Right hindlimb (tissue), 1 donor: ENCODE measurements at places on chromosomes 7 and 10.

DNA sequence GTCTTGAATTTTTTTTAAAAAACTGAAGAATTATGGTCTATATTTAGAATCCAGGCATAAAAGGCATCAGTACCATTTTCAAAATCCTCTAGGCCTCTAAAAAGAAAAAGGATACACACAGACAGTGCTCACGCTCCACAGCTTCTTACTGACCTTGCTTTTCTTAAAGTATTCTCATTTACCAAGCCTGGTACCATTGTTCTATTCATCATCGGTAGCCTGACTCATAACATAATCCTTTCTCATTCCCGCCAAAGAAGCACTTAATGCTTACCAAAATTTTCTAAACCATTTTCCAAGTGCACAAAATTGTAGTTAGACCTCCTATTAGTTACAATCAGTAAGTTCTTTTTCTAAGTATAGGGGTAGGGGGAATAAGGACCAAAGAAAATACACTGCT lies 54.6 kb downstream of the ATE1 start:
- no peak for DNase-seq

GRCh38 chr7:121212036-121212435 lies 116.8 kb upstream of the WNT16 start:
- no peak for DNase-seq

DNA sequence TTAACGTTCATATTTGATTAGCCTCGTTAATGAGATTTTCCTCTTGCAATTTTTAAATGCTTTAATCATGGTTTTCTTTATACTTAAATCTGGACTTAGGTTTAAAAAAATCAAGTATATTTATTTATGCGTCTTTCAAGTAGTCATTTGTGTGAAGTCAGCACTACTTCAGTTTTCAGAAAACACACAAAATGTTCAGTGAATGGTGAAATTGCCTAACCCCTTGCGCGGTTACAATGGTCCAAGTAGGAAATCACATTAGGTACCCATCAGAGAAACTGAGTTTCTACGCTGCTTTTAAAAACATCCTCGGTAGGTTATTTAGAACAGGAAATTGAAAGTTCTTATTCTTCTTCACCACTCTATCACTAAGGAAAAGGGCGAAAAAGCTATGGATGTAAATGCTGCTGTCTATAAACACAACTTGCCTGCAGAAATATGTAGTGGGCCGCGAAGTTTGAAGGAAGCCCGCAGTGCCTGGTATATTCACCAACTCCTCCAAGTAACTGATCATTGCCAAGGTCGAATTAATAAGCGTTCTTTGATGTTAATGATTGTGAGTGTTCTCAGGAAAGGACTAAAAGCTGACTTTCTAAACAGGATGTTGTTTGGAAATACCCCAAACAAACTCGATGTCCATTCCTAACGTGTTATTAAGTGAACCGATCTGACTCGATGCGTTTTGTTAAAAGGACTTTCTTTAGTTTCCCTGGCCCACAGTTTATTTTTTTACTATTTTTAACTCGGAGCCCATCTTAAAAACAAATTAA lies 1.0 kb downstream of the SYPL1 start:
- DNase-seq = no peak

GRCh38 chr7:105136221-105136620 lies 122.2 kb downstream of the KMT2E start:
- no peak for DNase-seq

DNA sequence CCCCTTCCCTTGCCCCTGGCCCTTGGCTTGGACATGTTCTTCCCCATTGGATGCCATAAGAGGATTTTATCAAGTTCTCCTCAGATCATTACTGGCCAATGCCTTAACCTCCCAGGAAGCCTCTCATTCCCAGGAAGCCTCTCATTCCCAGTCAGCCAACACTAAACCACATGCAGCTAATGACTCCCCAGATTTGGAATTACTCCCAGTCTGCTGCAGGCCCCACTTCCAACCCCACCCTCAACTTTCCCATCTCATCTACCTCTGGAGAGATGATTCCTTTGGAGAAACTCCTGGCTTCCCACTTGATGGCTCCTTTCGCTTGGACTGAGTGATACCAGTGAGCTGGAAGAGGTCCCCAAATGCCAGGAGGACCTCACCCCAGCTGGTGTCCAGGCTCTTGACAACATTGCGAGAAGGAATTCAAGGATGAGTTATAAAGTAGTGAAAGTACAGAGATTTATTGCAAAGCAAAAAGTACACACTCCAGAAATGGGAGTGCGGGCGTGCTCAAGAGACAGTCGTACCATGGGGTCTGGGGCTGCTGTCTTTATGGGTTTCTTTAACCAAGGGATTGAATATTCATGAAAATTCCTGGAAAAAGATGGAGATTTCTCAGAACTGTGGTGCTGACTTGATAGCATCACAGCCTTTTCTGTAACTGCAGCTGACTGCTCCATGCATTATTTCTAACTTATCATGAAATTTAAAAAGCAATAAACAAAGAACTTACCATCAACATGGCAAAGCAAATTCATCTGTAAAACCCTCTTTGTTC lies 117.2 kb upstream of the ADCY1 start:
- DNase-seq = no peak

GRCh38 chr7:103150192-103150591 lies 1.3 kb upstream of the NAPEPLD start:
- DNase-seq = no peak

DNA sequence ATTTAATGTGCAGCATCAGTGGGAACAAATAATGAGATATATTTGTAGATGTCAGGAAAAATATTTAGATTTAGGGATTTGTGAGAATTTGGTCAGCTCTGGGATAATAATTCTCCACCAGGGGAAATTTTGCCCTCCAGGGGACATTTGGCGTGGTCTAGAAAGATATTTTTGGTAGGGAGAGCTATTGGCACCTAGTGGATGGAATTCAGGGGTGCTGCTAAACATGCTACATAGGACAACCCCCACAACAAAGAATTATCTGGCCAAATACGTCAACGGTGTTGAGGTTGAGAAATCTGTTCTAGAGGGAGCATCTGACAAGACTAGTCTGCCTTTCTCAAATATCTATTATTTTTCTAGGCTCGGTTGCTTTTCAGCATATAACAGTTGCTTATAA lies 2.1 kb downstream of the ADK start:
- DNase-seq = no peak

- DNase-seq = peak; percentile 81
These were observed 3.1 kb upstream of the SLC18A3 start for GRCh38 chr10:49606981-49607535.

GRCh38 chr10:131213741-131214505 lies 97.6 kb downstream of the TCERG1L start:
- peak; percentile 7 for DNase-seq

GRCh38 chr7:98168181-98168903 lies 42.9 kb upstream of the BHLHA15 start:
- DNase-seq = peak; percentile 62

DNA sequence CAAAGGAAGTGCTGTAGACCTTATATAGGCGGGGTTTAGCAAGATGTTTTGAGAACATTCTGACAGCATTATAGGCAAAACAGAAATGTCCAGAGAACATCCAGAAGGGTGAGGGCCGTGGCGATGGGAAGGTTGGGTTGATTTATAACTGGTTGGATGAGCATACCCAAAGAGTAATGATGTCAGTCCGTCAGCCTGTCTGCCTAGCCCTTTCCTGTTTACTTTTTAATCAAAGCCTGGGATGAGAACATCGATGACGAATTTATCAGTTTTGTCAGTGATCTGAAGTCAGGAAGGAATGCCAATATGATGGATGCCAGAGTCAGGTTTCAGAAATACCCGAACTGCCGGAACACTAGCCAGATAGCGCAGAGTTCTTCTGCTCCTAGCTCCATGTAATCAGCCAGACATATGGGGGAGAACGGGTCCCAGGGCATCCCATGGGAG lies 33.8 kb upstream of the TRIM8 start:
- DNase-seq = no peak

DNA sequence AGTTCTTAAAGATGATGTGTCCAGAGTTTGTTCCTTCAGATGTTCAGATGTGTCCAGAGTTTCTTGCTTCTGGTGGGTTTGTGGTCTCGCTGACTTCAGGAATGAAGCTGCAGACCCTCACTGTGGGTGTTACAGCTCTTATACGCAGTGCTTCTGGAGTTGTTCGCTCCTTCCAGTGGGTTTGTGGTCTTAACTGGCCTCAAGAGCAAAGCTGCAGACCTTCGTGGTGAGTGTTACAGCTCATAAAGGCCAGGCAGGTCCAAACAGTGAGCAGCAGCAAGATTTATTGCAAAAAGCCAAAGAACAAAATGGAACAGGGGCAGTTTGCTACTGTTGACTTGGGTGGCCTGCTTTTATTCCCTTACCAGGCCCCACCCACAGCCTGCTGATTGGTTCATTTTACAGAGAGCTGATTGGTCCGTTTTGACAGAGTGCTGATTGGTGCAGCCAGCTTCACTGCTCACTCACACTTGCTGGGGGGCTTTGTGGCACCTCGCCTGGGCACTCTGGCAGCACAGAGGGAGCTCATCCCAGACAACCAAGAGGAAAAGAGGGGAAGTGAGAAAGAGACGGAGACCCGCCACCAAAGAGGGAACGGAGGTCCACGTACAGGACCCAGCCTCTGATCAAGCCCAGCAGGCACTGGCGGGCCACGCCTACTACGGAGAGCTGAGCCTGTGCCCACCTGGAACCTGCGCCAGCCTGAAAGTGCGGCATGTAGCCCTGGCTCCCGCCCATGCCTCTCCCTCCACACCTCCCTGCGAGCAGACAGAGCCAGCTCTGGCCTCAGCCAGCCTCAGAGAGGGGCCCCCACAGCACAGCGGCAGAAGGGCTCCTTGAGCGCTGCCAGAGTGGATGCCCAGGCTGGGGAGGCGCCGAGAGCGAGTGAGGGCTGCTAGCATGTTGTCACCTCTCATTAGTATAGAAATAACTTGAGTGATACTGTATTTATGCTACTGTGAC lies 55.8 kb upstream of the SEMA3C start:
- no peak for DNase-seq

- DNase-seq = no peak
These were observed 11.6 kb upstream of the CHST15 start for GRCh38 chr10:124105045-124105444.

DNA sequence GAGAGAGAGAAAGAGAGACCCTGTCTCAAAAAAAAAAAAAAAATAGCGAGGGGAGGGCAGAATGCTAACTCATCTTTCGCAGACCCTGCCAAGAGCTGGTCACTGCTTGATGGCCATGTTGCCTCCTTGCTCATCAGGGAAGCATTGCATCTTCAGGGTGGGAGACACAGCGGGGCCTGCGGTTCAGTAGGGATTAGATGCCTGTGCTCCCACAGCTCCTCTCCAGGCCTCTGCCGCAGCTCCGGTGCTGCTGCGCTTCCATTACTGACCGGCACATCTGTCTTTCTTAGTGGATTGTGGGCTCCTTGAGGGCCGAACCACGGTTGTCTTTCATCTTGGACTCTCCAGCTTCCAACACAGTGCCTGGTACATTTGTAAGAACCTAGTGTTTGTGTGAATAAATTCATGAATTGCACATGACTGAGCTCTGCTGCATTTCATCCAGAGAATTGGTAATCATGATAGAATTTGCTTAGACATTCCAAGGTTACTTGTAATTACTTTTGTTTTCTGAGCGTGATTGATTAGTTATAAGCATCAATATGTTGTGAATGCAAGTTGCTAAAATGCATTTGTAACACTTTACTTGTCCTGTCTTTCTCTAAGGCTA lies 16.8 kb downstream of the HK1 start:
- no peak for DNase-seq

- no peak for DNase-seq
These were observed 7.4 kb upstream of the CYCS start for GRCh38 chr7:25132430-25132829.

GRCh38 chr7:17719998-17720397 lies 220.3 kb downstream of the SNX13 start:
- DNase-seq = no peak

GRCh38 chr7:33886149-33886623 lies 19.2 kb upstream of the BMPER start:
- DNase-seq = no peak

GRCh38 chr10:32210306-32211045 lies 136.5 kb downstream of the EPC1 start:
- DNase-seq = no peak

DNA sequence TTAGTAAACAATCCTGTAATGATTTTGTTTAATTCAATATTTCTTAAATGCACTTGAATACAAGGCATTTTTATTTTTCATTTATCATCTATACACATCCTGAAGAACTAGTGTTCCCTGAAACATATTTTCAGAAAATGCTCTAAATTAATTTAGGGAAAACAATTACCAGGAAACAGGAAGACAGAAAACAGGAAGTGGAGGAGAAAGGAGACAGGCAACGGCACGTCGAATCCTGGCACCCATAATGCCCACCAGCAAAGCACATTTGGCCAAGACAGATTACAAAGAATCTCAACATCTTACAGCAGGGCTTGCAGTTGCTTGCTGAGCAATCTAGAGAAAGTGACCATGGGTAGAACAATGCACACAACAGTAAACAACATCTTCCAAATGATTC lies 571.1 kb downstream of the GRID1 start:
- DNase-seq = no peak

GRCh38 chr7:8063706-8064297 lies 95.2 kb downstream of the GLCCI1 start:
- DNase-seq = no peak

- DNase-seq = no peak
These were observed 183.0 kb upstream of the CTBP2 start for GRCh38 chr10:125343118-125343925.

DNA sequence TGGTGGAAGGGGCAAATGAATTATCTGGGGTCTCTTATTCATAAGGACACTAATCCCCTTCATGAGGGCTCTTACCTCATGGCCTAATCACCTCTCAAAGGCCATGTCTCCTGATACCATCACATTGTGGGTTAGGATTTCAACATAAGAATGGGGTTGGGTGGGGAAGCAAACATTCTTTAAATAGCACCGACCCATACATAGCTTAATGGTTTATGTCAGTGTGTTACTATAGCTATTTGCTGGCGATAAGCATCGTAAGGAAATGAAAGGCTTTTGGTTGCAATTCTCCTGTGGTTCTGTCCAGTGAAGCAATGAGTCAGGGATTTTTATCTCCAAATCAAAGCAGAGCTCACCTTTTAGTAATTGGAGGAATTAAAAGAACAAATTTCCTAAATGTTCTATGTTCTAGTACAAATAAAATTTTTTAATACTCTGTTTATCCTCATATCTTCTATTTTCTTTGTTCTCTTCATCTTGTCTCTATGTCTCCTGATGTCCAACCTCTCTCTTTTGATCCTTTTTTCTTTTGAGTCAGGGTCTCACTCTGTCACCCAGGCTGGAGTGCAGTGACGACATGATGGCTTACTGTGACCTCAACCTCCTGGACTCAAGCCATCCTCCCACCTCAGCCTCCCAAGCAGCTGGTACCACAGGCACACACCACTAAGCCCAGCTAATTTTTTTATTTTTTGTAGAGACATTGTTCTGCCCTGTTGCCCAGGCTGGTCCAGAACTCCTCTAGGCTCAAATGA lies 57.0 kb upstream of the GLCCI1 start:
- no peak for DNase-seq

DNA sequence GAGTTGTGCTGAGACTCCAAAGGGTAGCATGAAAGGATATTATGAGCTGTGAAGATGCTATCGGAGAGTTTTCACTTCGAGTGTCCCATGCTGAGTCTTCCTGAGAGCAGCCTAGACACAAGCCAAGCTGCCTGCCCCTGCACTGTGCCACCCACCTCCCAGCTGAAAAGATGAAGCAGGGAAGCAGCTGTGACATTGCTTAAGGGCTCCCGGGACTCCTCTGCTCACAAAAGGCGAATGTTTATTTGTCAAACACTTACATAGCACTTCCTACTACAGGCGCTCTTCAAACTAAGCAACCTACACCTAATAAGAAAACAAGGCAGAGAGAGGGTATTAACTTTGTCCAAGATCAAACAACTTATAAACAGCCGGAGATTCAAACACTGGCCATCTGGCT lies 95.6 kb downstream of the OSBPL3 start:
- no peak for DNase-seq

GRCh38 chr7:131103997-131104396 lies 223.7 kb upstream of the MKLN1 start:
- DNase-seq = no peak
